ENCODE measurements at places on chromosomes 2 and 18. TPM values are rescaled to one million over a fixed set of nuclear protein-coding genes. Genes with fewer than 3 reads are reported as not detected.

GRCh38 chr2:240231838-240232244 lies 91.4 kb upstream of the OTOS start:
- DNase-seq: no peak
- H3K4me1 ChIP-seq: no peaks in the 10 kb centered on the region
- no peaks in the 10 kb centered on the region for H3K36me3 ChIP-seq
- H3K4me3 ChIP-seq: no peak overlapping the region
- peaks cover 11% of the 10 kb centered on the region for H3K27me3 ChIP-seq
- H3K27ac ChIP-seq: no peak overlapping the region

DNA sequence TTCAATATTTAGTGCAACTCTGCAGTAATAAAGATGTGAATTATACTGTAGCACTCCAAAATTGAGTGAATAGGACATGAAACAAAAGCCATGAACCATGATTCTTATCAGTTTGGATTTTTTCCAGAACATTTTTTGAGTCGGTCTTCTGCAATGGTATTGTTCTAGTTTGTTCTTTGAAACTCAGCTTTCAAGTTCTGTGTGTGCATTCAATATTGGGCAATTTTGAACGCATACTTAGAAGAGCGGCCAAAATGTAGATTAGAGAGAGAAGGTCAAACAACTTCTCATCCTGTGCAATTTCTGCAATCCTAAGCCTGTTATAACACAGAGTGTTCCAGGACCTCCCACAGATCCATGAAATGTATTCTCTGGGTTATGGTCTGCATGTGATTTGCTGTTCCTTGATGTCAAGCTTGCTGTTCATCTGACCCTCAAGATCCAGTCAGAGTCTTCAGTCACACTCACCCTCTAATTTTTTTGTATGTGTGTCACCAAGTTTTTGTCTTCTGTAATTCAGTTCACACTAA lies 48.3 kb downstream of the TSPYL6 start:
- no peaks in the 10 kb centered on the region for H3K36me3 ChIP-seq
- no peak overlapping the region for H3K4me3 ChIP-seq
- no peak for DNase-seq
- H3K27ac ChIP-seq: no peak overlapping the region
- H3K4me1 ChIP-seq: peaks cover 4% of the 10 kb centered on the region

- H3K4me1 ChIP-seq: no peaks in the 10 kb centered on the region
- H3K27me3 ChIP-seq: no peaks in the 10 kb centered on the region
- H3K27ac ChIP-seq: no peak overlapping the region
- DNase-seq: no peak
Measured at GRCh38 chr2:179057737-179058136, 7.8 kb upstream of the CCDC141 start.

- H3K27ac ChIP-seq: no peak overlapping the region
- DNase-seq: no peak
- no peaks in the 10 kb centered on the region for H3K4me1 ChIP-seq
Measured at GRCh38 chr2:46657042-46657504, 177.7 kb downstream of the TMEM247 start.

DNA sequence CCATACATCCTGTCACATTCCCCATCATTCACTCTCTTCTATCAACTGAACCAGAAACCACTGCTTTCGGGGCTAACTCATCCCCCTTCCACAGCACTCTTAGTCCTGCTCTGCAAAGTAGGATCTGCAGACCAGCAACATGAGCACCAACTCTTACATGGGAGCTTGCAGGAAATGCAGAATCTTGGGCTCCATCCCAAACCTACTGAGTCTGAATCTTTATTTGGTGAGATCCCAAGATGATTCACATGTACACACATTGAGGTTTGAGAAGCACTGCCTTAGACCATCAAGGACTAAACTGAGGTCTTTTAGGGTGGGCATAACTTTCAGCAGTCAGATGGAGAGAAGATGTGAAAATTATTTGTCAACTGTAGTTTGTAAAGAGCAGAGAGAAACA lies 235.6 kb upstream of the EPHA4 start:
- DNase-seq: no peak
- H3K4me3 ChIP-seq: no peak overlapping the region
- H3K27ac ChIP-seq: no peak overlapping the region

- DNase-seq: peak; percentile 81
- H3K4me3 ChIP-seq: peak overlapping the region; percentile 24
- H3K27ac ChIP-seq: peak overlapping the region; percentile 84
- H3K36me3 ChIP-seq: peaks cover 24% of the 10 kb centered on the region
Measured at GRCh38 chr2:233100192-233100998, 40.3 kb downstream of the INPP5D start.

DNA sequence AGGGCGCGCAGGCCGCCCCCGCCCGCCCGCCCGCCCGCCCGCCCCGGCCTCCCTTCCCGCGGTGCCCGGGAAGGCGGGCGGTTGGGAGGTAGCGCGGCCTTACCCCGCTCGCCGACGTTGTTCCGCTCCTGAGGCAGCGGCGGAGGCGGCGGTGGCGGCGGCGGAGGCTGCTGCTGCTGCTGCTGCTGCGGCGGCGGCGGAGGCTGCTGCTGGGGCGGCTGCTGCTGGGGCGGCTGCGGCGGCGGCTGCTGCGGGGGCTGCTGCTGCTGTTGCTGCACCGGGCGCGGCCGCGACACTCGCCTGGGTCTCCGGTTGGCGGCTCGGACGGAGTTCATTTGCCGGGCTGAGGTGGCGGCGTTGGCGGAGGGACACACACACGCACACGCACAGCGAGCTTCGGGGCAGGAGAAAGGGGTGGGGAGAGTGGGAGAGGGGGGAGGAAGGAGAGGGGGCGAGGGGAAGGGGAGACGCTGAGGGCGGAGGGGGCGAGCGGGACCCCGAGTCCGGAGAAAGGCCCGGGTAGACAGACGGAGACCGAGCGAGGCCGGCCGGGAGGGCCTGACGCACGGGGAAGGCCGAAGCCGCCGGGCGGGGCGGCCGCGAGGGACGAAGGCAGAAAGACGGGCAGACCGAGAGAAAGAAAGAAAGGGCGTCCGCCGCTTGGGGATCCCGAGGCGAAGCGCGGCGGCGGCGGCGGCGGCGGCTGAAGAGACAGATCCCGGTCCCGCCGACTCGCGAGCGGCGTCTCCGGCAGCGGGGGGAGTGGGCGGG lies 727 bp downstream of the FBXO11 start:
- H3K27ac ChIP-seq: peak overlapping the region; percentile 87
- no peaks in the 10 kb centered on the region for H3K27me3 ChIP-seq
- peak; percentile 77 for DNase-seq
- peaks cover 8% of the 10 kb centered on the region for H3K36me3 ChIP-seq
- H3K4me3 ChIP-seq: peak overlapping the region; percentile 95

- H3K4me1 ChIP-seq: peaks cover 75% of the 10 kb centered on the region
- no peak overlapping the region for H3K4me3 ChIP-seq
- H3K27ac ChIP-seq: no peak overlapping the region
- no peaks in the 10 kb centered on the region for H3K36me3 ChIP-seq
Measured at GRCh38 chr2:28364610-28365009, 28.0 kb upstream of the FOSL2 start.

DNA sequence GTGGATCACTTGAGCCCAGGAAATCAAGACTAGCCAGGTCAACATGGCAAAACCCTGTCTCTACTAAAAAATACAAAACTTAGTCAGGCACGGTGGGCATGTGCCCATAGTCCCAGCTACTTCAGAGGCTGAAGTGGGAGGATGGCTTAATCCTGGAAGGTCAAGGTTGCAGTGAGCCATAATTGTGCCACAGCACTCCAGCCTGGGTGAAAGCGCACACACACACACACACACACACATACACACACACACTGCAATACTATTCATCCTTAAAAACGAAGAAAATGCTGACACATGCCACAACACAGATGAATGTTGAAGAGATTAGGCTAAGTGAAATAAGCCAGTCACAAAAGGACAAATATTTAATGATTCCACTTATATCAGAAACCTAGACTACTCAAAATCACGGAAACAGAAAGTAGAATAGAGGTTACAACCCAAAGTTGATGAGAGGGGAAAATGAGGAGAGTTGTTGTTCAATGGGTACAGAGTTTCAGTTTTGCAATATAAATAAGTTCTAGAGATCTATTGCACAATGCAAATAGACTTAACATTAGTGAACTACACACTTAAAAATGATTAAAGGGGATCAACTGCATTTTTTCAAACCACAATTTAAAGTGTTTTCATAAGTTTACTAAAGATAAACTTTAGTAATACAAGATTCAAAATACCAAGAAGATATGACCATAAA lies 114.5 kb downstream of the USP34 start:
- peaks cover 45% of the 10 kb centered on the region for H3K36me3 ChIP-seq
- H3K27ac ChIP-seq: no peak overlapping the region
- peaks cover 31% of the 10 kb centered on the region for H3K4me1 ChIP-seq
- H3K27me3 ChIP-seq: no peaks in the 10 kb centered on the region

DNA sequence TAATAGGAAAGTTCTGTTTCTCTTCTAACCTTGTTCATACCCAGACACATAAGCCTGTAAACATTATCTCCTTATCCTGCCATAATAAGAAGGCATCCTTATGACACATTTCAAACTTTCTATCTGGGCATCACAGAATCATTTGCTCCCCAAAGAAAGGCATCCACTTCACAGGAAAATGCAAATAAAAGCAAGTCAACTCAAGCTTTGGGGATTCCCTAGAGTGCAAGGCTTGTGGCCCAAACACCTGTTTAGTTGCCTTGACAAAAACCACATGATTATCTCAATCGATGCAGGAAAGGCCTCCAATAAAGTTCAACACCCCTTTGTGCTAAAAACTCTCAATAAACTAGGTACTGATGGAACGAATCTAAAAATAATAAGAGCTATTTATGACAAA lies 195.7 kb upstream of the GALNT5 start:
- DNase-seq: no peak
- peaks cover 1% of the 10 kb centered on the region for H3K27me3 ChIP-seq
- no peak overlapping the region for H3K27ac ChIP-seq

DNA sequence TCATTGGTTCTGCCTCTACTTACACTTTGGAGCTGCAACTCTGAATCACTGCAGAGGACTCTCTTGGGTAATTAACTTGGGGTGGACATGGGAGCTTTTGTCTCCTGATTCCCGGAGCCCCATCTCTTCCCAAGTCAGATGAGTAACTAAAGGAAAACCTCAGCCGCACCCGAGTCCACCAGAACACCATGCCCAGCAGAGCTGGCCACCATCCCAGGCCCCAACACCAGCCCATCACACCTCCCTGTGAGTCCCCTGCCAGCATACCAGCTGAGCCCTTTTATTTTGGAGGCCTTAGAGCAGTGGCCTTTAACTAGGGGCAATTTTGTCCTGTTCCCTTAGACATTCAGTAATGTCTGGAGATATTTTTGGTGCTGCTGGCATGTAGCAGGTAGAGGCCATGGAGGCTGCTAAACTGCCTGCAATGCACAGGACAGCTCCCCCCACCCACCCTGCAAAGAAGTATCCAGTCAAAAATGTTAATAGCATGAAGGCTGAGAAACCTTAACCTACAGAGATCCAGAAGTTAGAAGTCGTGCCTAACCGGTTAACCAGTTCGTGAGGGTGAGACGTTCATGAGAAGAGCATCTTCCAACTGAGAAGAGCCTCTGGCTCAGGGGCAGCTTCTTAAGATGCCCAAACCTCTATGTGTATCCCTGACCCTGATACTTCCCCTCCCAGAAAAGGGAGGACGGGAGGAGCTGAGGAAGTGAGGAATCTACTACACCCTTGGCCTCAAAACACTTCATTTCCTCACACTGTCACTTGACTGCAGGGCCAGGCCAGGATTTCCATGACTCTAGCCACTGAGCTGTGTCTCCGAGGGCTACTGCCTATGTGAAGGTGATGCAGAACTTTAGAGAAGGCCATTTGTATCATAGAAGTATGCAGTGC lies 139.9 kb upstream of the EPAS1 start:
- H3K4me1 ChIP-seq: no peaks in the 10 kb centered on the region
- no peak overlapping the region for H3K4me3 ChIP-seq
- no peak for DNase-seq

DNA sequence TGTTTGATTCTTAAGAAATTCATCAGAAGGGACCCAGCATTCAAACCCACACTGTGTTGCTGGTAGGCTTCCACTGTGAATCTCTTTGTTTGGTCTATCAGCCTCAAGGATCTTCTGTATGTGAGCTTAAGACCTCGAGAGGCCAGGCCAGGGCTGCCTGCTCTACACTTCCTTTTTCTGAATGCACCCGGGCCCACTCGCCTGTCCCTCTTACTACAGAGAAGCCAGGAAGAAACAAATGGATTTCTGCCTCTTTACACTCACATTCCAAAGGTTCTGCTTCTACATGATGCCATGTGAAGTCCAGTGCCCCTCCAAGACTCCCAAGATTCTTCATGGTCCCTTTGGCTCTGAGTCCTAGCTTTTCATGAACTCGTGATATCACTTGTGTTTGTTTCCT lies 25.4 kb upstream of the MRPL19 start:
- H3K27me3 ChIP-seq: peaks cover 24% of the 10 kb centered on the region
- H3K4me3 ChIP-seq: no peak overlapping the region
- H3K27ac ChIP-seq: no peak overlapping the region
- no peaks in the 10 kb centered on the region for H3K36me3 ChIP-seq
- peaks cover 3% of the 10 kb centered on the region for H3K4me1 ChIP-seq

- H3K4me3 ChIP-seq: no peak overlapping the region
- no peak overlapping the region for H3K27ac ChIP-seq
Measured at GRCh38 chr2:26820932-26821331, 27.0 kb upstream of the DPYSL5 start.

DNA sequence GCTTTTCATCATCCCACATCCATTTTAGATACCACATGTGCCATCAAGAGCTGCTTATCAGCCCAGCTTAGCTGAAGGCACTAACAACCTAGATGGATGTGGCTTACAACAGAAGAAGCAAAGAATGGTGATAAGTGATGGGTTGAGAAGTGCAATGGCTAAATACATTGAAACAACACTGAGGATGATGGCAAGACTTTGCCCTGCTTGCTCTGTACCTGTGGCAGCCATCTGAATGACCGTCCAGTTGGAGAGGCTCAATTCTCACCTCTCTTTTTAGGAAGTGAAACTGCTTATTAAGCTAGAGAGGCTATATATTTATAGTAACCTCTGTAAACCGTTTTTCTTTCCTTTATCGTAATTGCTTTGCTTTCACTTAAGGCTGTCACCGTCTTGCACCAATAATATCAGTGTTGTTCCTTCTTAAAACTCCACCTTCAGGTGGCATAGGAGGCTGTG lies 5.7 kb downstream of the GPATCH11 start:
- H3K4me3 ChIP-seq: no peak overlapping the region
- H3K27ac ChIP-seq: no peak overlapping the region
- peaks cover 28% of the 10 kb centered on the region for H3K36me3 ChIP-seq

DNA sequence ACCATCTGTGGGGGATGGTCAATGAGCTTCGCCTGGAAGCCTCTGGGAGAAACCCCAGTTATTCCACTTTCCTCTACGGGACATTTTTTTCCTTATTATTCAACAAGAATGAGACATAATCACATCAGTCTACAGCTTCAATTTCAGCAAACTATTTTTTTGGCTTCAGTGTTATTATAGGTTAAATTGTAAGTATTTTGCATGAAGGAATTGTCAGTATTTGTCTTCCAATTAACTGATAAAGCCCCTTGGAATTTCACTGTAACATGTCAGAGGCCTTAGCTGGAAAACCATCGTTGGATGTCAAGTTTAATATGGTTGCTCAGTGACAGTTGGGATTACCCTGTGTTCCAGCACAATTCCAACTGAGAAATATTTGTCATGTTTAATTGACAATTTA lies 480.9 kb upstream of the CHST9 start:
- DNase-seq: no peak
- no peak overlapping the region for H3K27ac ChIP-seq
- no peaks in the 10 kb centered on the region for H3K27me3 ChIP-seq
- no peaks in the 10 kb centered on the region for H3K4me1 ChIP-seq

The TRIB2 gene
- total RNA-seq: 2.7 TPM

The NETO1 gene
- total RNA-seq: not detected

The EVA1A gene
- not detected for total RNA-seq

The CSRNP3 gene
- not detected for total RNA-seq

The REL gene
- 42.7 TPM for total RNA-seq

The HDLBP gene
- total RNA-seq: 348 TPM

The EMX1 gene
- not detected for total RNA-seq

The SEH1L gene
- total RNA-seq: 107 TPM

The ANKRD29 gene
- 0.21 TPM for total RNA-seq

The ZDBF2 gene
- 13.4 TPM for total RNA-seq

The FLACC1 gene
- total RNA-seq: 0.48 TPM

The MTIF2 gene
- total RNA-seq: 43.2 TPM
